ENCODE measurements at places on chromosomes 7 and 10. TPM values are rescaled to one million over a fixed set of nuclear protein-coding genes. Genes with fewer than 3 reads are reported as not detected.

DNA sequence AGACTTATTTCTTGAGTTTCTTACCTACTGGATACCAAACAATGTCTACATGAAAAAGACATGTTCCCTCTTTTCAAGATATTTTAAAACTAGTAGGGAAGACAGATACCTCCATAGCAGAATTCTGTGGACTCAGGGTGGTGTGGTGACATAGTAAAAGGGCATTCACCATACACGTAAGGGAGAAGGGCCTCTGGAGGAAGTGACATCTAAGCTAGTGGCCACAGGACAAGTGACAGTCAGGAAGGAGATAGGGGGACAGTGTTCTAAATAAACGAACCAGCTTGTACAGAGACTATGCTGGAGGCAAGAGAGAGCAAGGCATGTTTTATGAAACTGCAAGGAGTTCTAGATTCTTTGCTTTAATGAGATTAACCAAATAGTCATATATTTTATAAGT, 321.7 kb upstream of the LRGUK start:
- DNase-seq: no peak

DNA sequence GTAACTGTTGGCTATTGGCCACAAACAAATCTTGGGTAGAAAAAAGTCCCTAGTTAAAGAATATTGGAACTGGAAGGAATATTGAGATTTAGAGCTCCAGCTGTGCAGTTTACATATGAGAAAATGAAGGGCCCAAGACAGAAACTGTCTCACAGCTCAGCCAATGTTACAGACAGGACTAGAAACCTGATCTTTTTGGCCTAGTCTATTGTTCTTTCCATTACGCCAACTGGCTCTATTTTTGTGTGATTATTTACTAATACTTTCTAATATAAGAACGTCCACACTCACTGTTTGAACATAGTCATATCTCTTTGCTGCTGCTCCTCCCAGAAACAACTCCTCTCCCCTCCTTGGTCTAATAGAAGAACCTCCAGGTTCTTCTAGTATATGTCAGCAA, 1.2 kb downstream of the WEE2 start:
- no peak for DNase-seq

DNA sequence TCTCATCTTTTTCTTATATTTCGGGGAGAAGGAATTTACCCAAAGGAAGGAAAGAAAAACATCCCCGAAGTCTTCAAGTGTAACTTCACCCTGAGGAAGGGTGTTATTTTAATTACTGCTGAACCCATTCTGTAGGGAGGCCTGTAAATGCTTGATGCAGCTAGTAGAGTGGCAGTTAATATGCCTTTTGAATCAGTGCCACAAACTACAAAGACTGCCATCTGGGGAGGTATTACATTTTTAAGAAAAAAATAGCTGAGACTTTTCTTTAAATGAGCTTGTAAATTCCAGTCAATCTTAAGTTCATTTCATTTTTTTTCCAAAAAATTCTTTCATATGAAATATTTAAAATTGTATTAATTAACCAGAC, 233.1 kb upstream of the FERD3L start:
- DNase-seq: no peak

- DNase-seq: no peak
Observed at GRCh38 chr7:26588511-26588910, 275.9 kb downstream of the SKAP2 start.

- DNase-seq: no peak
Observed at GRCh38 chr10:128551475-128551874, 425.3 kb upstream of the MKI67 start.

DNA sequence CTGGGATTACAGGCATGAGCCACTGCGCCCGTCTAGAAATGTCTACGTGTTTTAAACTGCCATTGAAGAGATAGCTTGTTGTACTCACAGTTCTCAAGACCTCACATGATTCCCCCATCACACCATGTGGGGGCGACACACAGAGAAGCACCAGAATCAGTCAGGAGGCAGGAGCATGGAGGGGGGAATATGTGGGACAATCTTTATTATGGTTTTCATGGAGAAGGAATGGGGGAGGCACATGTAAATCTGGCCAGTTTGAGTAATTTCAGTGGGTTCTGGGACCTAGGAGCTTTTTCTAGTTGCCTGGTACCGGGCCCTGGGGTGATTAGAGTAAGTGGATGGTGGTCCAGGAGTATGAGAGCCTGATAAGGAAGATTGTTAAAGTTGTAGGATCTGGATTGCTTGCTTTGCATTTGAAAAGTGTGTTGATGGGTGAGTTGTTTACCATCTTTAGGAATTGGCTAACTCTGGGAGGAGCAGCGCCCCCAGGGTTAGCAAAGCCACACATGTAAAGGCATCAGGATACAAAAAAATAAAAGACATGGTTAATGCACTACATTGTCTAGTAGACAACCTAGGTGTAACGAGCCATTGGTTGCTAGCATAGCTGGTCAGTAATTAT, 85.4 kb upstream of the SLC13A1 start:
- DNase-seq: no peak

DNA sequence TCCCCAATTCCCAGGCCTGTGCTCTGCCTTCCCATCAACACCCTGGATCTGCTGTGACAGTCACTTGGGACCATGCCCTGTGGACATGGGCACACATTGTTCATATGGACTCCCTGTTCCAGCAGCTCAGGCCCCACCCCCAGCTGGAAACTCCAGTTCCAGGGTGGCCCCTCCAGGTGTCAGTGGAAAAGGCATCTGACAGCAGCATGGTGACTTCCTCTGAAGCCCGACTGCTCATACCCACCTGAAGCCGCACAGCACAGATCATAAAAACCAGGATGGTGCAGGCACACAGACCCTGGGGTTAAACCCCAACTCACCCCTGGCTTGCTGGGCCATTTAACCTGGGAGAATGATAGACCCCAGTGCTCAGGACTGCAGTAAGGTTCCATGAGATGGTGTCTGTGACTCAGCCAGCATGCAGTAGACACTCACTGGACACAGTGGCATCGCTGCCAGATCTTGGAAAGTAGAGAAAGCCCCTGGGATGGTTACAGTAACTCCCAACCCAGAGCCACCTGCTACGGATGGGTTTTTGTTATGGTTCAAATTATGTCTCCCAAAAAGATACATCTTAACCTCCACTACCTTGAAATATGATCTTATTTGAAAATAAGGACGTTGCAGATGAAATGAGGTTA, 72.6 kb upstream of the NANOS1 start:
- DNase-seq: no peak

DNA sequence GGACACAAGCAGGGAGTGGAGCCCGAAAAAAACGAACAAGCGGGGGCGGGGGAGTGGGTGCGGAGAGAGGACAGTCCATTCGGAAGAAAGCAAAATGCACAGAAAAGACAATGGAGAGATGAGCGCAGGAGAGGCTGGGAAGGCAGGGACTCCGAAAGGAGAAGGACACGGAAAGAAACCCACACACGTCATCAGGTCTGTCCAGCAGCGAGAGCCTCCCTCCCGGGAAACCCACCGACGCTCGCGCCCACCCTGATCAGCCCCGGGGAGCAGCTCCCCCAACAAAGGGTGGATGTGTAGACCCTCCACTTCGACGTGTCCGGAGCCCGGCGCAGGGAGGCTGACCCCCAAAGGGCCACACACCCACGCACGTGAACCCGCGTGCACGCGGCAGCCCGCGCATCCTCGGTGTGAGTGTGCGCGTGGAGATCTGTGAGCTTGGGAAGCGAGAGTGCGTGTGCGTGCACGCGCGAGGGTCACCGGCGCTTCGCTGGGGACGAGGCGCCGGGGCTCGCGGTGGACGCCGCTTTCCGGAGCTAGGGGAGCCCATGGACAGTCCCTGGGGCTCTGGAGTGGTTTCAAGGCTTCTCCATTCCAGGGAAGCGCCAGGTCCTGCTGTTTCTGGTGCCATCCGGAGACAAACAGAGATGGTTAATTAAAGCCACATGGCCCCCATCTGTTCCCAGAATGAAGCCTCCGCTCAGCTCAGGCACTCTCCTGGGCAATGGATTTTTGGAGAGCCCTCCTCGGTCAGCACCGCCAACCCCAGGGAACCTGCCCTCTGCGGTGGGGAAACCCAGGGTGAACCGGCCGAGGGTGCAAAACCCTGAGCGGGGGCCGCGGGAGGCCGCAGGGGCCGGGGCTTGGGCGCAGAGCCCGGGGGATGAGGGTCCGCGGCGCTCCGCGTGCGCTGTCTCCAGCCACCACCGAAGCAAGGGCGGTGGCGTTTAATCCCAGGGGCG, 916 bp downstream of the LAMB1 start:
- DNase-seq: peak; percentile 29

GRCh38 chr10:80598084-80598798, 60.5 kb downstream of the SH2D4B start:
- DNase-seq: no peak

DNA sequence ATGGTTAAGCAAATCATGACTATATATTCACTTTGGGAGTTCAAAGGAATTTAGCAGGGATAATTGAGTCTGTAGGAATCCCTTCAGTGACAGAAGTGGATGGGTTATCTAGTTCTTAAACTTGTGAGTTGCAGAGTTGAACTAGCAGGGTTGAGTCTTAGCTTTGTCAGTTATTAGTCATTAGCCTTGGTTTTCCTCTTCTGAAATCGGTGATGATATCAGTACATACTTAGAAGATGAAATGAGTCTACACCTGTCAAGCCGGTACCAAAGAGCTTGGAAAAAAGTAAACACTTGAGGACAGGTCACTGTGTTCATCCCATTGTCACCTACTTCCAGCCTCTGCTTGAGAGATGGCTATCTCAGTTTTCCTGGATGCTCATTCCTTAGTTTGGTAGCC, 73.5 kb downstream of the BUB3 start:
- no peak for DNase-seq

DNA sequence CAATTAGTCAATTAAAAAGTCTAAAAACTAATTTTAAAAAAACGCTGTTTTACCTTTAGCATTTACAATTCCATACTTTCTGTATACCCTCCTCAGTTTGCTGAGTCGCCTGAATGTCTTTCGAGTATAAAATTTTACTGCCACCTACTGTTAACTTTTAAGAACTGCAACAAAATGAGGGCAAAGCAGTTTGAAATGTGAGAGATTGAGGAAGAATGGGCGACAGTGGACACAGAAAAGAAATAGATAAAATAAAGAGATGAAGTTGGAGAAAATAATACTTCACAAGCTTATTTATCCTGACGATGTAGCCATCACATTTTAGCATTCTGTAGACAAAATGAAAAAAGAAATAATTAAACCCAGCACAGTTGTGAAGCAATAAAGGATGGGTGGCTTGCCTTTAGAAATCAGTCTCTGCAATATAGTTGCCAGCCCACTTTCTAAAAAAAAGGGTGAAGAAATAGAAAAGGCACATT, 110.8 kb upstream of the PTN start:
- peak; percentile 47 for DNase-seq

DNA sequence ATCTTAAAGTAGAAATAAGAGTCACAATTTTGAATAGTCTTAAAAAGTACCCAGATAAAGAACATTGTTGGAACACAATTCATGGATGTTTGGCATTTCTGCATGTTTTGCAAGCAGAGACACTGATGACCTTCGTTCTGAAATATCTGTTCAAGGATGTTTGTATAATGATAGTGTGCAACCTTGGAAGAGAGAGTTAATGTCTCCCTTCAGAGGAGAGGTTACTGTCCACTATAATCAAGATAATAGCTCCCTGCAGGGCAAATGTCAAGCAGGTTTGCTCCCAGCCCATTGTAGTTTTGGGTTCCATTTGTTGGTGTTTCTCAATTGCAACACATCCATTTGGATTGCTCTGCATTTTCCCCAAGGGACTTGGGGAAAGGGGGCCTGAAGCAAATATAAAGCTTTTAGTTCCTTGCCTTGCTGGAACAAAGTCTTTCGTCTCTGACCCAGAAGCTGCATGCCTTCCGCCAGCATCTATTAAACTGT, 45.2 kb downstream of the COL1A2 start:
- DNase-seq: no peak

DNA sequence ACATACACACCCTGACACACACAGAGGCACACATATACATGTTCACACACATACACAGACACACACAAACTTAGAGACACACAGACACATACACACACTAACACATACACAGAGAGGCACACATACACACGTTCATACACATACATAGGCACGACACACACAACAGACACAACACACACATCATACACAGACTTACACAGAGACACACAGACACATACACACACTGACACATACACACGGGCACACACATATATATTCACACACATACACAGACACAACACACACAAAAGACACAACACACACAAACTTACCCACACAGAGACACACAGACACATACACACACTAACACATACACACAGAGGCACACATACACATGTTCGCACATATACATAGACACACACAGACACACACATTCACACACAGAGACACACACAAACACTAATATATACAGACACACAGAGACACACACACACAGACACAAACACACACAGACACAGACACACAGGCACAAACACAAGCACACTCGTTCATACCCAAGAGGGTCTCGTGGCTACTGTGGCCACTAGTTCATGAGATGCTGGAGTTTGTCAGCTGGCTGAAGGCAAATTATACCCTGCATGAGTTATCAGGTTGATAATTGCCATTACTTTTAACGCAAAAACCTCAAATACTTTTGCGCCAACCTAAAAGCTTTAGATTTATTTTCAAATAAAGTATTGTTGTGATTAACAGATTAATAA, 17.7 kb upstream of the KLF6 start:
- DNase-seq: no peak

- no peak for DNase-seq
Observed at GRCh38 chr10:99611326-99611725, 8.9 kb downstream of the SLC25A28 start.

- no peak for DNase-seq
Observed at GRCh38 chr7:33039257-33039902, 23.2 kb downstream of the NT5C3A start.

DNA sequence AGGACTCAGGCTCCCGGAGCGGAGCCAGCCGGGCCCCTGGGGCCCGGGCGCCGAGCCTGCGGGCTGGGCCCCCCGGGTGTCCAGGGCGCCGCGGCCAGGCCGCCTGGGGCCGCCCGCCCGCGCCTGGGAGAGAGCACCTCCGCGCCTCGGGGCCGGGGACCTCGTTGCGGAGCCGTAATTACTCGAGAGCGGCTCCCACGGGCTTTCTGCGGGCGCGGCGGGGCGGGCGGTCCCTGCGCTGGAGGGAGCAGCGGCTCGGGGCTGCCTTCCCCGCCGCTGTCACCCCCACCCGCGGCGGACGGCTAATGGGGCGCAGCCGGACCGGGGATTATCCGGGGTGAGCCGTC, 1.5 kb downstream of the GNB2 start:
- no peak for DNase-seq

The FBXL13 gene
- 0.56 TPM for total RNA-seq

The PLPP4 gene
- total RNA-seq: 27.6 TPM

The MAGI2 gene
- 0.84 TPM for total RNA-seq

The CPA4 gene
- 25.9 TPM for total RNA-seq

The PSMA2 gene
- total RNA-seq: 79.8 TPM

The GNGT1 gene
- not detected for total RNA-seq

The AFAP1L2 gene
- total RNA-seq: 1.2 TPM

The PNLIP gene
- not detected for total RNA-seq

The SPRN gene
- total RNA-seq: not detected
